Activated T-helper 17 cell treated with anti-CD3 and anti-CD28 coated beads, Interleukin-2, amount 50 U/mL, for 72 hours (primary cell): ENCODE measurements at places on chromosomes 7 and 10.

DNA sequence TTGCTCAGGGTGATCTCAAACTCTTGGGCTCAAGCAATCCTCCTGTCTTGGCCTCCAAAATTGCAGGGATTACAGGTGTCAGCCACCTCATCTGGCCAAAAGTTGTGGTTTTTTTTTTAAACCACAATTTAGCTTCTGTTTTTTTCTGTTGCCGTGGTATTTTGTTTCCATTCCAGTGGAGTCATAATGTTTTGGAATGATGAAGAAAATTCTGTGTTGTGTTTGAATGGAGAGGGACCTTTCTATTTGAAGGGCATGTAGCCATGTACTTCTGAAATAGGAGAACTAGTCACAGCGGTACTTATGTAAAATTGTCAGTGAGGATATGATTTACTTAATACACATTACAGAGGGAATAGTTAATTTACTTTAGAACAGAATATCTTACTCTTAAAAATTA is 201.3 kb downstream of the ARL4A start:
- no peak for ATAC-seq
- no peaks in the 10 kb centered on the region for H3K36me3 ChIP-seq
- H3K4me3 ChIP-seq: no peak overlapping the region
- H3K4me1 ChIP-seq: no peaks in the 10 kb centered on the region

DNA sequence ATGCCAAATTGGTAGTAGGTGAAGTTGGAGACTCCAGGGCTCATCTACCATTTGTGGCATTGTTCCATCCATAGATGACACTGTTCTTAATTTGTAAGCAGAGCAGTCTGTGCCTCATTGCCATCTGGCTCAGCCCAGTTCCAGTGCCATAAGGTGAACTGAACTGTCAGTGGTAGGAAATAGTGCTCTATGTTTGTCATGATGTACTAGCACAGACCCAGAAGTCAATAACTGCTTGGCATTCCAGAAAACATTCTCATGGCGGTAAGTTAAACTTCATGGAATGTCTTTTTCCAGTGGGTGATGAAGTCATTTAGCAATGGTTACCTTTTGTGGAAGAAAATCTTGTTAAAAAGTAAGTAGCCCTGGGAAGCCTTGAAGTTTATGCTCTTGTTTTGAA is 302.7 kb downstream of the SUGCT start:
- H3K4me3 ChIP-seq: no peak overlapping the region
- no peaks in the 10 kb centered on the region for H3K36me3 ChIP-seq
- ATAC-seq: no peak
- H3K27me3 ChIP-seq: no peaks in the 10 kb centered on the region
- no peaks in the 10 kb centered on the region for H3K4me1 ChIP-seq

GRCh38 chr7:80611779-80612178 is 26.7 kb upstream of the CD36 start:
- no peaks in the 10 kb centered on the region for H3K4me1 ChIP-seq
- H3K36me3 ChIP-seq: no peaks in the 10 kb centered on the region
- no peaks in the 10 kb centered on the region for H3K27me3 ChIP-seq
- no peak for ATAC-seq

DNA sequence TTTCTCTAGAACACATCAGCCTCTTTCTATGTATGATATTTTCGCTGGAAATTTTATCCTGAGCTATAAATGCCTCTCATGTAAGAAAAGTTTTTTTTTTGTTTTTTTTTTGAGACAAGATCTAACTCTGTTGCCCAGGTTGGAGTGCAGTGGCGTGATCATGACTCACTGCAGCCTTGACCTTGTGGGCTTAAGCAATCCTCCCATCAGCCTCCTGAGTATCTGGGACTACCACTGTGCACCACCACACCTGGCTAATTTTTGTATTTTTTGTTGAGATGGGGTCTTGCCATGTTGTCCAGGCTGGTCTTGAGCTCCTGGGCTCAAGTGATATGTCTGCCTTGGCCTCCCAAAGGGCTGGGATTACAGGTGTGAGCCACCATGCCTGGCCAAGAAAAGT is 80.4 kb downstream of the ADK start:
- H3K4me3 ChIP-seq: no peak overlapping the region
- ATAC-seq: no peak
- H3K27ac ChIP-seq: no peak overlapping the region
- peaks cover 4% of the 10 kb centered on the region for H3K36me3 ChIP-seq

DNA sequence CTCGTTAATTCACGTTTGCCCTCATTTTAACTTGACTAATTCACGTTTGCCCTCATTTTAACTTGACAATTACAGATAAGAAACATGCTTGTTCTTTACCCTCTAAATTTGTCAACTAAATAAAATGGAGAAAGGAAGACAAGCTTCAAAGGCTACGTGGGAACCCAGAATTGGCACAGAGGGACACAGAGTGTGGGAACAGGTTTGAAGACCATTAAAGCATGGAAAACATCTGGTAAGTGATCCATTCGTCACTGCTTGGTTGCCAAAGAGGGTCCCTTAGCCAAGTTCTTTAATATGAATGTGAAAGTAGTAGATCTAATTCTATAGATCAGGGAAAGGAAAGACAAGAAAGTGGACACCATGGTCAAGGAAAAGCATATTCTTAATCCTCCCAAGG is 57.2 kb downstream of the ITIH5 start:
- H3K27ac ChIP-seq: no peak overlapping the region
- no peaks in the 10 kb centered on the region for H3K4me1 ChIP-seq
- no peak for ATAC-seq

DNA sequence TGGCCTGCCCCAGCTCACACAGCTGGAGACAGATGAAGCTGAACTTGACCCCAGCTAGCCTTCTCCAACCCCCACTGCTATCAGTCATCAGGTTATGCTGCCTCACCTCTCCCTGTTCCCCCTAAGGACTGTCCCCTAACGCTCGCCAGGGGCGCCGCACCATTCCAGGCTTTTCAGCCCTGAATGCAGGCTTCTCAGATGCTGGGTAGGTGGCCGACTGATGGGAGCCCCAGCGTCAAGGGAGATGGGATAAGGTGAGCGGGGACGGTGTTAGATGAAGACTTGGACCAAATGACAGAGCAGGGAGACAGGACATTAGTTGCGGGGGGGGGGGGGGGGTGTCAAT is 15.8 kb upstream of the OPALIN start:
- ATAC-seq: no peak
- H3K4me1 ChIP-seq: peaks cover 11% of the 10 kb centered on the region
- H3K36me3 ChIP-seq: no peaks in the 10 kb centered on the region
- peaks cover 21% of the 10 kb centered on the region for H3K27me3 ChIP-seq
- no peak overlapping the region for H3K27ac ChIP-seq
- peak overlapping the region; percentile 75 for H3K4me3 ChIP-seq

GRCh38 chr10:3871424-3871996 is 86.5 kb upstream of the KLF6 start:
- peaks cover 67% of the 10 kb centered on the region for H3K4me1 ChIP-seq
- H3K27ac ChIP-seq: peak overlapping the region; percentile 98
- no peak for ATAC-seq
- H3K4me3 ChIP-seq: peak overlapping the region; percentile 83
- no peaks in the 10 kb centered on the region for H3K27me3 ChIP-seq
- peaks cover 30% of the 10 kb centered on the region for H3K36me3 ChIP-seq

DNA sequence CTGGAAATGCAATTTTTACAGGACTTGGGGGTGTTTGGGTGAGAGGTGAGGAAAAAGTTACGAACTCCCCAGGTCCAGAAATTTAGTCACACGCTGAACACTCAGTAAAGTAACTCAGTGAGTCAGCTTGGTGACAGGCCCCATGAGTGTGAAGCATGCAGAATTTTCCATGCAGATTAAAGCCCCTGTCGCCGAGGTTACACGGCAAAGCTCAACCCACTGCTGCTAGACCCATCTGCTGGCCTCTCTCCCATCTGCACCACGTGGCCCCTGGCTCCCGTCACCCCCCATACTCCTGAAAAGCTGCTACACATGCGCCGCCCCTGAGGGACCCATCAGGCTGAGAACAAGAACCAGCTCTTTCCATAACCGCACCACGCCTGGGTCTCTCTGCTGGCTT is 7.0 kb upstream of the MMP21 start:
- no peaks in the 10 kb centered on the region for H3K36me3 ChIP-seq
- ATAC-seq: no peak
- no peak overlapping the region for H3K4me3 ChIP-seq
- no peak overlapping the region for H3K27ac ChIP-seq
- H3K4me1 ChIP-seq: peaks cover 9% of the 10 kb centered on the region
